Vagina (tissue), 2 donors: ENCODE measurements at places on chromosomes 16 and 17.

DNA sequence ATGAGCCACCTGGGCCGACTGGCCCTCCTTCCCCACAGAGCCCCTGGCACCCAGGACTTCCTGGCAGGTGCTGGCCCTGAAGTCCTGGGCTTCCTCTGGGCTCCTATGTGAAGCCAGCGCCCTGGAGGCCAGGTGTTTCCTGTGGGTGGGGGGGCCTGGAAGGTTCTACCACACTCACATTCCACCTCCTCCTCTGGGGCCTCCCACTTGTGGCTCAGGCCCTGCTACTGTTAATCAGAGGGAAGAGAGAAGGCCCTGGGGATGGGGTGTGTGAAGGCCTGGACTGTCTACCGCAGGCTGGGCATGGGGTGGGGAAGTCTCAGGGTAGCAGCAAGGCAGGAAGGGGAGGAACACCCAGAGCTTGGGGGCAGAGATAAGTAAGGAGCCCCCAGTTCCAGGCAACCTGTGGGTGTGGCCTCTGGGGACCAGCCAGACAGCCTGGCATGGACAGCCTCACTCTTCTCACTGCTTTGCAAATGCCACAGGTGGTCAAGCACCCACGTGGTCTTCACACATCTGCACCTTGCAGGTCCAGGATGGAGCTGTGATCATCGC lies 111.9 kb upstream of the TNRC6C start:
- no peak for DNase-seq

- DNase-seq: no peak
Observed at GRCh38 chr16:81875461-81875860, 96.4 kb downstream of the PLCG2 start.

GRCh38 chr16:73547552-73548403 lies 499.9 kb upstream of the ZFHX3 start:
- DNase-seq: no peak

- DNase-seq: no peak
Observed at GRCh38 chr17:42853004-42853403, 2.0 kb downstream of the AOC3 start.

DNA sequence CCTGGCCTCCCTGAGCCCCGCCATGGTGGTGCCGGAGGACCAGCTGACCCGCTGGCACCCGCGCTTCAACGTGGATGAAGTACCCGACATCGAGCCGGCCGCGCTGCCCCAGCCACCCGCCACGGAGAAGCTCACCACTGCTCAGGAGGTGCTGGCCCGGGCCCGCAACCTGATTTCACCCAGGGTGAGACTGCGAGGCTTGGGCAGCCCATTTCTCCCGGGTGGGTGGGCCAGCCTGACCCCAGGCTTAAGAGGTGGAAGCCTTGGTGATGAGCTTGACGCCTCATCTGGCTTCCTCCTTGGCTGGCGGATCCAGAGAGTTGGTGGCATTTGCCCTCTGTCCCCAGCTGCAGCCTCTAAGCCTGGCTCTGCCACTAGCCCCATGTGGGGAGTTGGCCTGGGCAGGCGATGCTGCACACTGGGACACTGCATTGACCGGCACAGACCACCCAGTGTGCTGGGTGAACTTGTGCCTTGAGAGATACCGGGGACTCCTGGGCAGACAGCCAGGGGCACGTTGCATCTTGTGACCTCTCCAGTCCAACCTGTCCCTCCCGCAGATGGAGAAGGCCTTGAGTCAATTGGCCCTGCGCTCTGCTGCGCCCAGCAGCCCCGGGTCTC lies 3.0 kb downstream of the CDT1 start:
- DNase-seq: no peak

- peak; percentile 86 for DNase-seq
Observed at GRCh38 chr17:8785547-8786413, 13.4 kb downstream of the MFSD6L start.

GRCh38 chr17:46925185-46925868 lies 2.4 kb downstream of the GOSR2 start:
- no peak for DNase-seq

DNA sequence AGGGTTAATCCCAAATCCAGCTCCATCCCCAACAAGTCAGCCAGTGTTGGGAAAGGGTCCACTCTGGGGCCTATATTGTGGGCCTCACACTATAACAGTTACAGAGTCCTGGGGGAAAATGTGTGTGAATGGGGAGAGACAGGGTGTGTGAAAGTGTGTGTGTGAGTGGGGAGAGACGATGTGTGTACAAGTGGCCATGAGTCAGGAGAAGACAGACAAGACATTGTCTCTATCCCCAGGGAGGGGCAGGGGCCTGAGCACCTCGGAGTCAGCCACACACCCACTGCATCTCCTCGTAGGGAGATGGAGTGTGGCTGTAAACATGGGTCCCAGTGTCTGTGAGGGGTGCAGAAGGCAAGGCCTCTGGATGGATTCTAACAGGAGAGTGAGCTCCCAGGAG lies 2.9 kb downstream of the CRHR1 start:
- no peak for DNase-seq

DNA sequence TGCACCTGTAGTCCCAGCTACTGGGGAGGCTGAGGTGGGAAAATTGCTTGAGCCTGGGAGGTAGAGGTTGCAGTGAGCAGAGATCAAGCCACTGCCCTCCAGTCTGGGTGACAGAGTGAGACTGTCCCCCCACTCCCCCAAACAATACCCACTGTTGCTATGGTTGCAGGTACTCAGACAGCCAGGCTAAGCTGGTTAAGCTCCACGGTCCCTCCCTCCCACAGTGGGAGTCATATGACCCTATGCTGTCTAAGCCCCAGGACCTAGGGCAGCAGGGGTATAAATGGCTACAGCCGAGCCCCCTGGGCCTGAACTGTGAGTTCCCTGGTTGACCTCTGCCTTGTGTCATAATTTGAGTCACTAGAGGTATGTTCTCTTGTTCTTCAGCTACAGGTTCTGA lies 15.9 kb upstream of the RPRML start:
- DNase-seq: no peak

- DNase-seq: no peak
Observed at GRCh38 chr17:29911641-29912177, 18.3 kb downstream of the SSH2 start.

DNA sequence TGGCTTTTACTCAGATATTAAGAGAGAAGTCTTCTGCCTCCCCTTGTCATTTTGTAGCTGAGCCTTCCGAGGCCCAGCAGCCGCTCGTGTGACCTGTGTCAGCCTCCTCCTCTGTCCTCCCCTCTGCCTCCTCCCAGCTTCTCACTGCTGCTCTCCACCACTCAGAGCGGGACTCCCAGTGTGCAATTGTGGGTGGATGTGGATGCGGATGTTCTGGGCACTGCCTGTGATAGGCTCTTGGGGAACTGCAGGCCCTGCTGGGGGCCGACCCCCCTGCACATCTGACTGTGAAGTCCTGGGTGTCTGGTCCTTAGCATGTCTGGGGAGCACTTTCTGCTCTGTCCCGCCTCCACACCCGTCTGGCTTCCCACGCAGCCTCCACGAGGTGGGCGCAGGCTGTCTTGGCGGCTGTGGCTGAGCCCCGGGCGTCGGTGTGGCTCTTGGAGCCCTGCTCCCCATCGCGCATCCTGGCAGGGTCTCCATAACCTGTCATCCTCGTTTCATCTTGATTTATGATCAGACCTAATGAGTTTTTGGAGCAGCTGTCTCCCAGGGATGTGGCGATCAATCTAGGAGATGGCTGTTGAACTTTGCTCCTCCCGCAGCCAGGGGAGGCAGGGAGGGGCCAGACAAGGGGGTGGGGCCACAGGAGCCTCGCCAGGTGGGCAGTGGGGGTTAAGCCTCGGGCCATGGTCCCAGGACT lies 28.1 kb downstream of the GRIN2C start:
- no peak for DNase-seq

- DNase-seq: no peak
Observed at GRCh38 chr16:85436636-85437165, 176.4 kb upstream of the GSE1 start.

DNA sequence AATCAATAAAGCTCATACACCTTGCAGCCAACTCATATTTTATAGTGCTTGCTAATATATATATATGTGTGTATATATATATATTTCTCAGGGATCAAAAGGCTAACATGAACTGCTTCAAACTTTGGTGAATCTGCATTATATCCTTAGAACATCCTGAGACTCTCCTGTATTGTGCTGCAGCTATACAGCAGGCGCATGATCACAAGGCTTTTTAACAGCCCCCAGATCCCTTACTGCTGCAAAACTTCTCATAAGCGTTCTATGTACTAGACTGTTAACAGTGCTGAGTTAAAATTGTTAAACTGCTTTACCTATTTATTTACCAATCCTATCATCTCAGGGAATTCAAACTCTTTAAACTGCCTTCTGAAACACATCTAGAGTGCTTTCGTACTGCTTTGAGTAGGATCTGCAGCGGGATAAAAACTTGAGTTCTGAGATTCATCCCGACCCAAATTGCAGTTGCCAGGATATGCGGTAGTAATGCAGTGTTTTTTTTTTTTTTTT lies 1.3 kb downstream of the GPATCH8 start:
- DNase-seq: no peak

DNA sequence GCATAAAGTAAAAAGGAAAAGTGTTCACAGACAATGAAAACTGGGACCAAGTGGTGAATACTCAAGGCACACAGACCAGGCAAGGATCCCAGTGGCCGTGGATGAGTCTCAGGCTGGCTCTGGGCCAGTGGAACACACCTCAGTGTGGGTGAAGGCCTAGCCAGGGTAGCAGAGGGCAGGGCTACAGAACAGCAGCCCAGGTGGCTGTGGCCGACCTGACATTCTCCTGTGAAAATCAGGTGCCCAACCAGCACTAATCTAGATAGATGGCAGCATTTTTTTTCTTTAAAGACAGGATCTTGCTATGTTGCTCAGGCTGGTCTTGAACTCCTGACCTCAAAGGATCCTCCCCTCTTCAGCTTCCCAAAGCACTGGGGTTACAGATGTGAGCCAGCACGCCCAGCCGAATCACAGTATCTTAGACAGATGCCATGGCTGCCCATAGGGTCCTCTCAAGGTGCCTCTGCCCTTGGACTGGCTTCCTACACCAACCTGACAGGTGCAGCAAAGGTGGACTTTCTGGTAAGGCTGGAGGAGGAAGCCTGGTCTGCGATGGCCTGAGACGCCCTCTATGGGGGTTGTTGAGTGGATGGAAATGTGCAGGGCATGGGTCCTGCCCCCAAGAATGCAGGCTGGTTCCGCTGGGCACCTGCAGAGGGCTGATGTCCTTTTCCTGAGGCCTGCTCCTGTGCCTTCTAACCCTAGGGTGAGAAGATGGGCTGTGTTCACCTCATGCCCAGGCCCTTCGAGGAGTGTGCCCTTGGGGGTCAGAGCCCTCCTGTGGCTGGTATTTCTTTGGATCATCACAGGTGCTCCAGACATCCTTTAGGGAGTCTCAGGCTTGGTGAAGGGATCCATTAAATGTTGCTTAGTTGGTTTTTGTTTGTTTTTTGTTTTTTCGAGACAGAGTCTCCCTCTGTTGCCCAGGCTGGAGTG lies 3.8 kb upstream of the P4HB start:
- no peak for DNase-seq

DNA sequence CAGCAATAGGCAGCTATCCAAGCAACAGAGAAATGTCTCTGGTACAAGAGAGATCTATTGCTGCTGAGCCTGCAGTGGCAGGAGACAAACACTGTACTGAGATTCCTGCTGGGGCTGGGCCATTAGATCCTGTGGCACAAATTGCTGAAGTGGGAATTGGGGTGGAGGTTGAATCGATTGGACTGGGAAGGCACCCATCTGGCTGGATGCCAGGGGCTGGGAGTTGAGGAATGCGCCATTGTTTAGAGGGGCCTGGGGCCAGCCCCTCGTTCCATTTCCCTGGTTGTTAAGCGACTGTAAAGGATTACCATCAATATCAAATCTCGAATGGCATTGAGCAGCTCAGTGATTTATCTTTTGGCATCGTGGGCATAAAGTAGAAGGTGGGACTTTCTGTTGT lies 54.1 kb upstream of the ARL4D start:
- DNase-seq: no peak

- DNase-seq: no peak
Observed at GRCh38 chr17:72424505-72425117, 303.8 kb downstream of the SOX9 start.

DNA sequence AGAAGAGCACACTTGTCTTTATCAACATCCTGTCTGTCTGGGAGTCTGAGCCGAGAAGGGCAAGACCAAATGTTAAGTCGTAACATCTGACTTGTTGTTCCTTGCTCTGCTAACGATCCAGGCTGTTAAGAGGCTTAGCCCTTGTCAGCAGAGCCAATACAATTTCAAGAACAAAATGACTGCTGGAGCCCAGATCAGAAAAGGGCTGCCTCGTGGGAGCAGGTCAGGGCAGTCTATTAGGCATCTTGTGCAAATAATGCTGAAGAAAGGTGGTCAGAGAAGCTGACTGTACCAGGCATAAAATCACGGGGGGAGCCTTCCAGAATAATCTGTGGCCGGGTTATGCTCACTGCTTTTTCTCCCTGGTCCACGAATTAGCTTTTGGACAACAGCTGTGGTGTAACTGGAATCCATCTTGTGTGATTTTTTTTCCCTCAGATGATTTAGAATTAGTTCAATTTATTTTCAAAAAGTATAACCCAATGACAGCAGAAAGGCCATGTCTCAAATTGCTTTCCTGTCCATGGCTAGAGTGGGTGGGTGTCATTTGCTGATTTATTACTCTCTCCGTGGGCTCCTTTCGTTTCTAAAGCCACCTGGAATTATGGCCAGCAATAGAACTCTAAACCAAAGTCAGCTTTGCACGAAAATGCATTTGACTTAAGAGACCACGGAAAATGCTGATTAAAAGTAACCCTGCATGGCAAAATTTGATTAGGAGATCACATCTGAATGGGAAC lies 221.1 kb upstream of the HSBP1 start:
- no peak for DNase-seq

- DNase-seq: no peak
Observed at GRCh38 chr17:75591722-75592302, 4.2 kb downstream of the MYO15B start.

DNA sequence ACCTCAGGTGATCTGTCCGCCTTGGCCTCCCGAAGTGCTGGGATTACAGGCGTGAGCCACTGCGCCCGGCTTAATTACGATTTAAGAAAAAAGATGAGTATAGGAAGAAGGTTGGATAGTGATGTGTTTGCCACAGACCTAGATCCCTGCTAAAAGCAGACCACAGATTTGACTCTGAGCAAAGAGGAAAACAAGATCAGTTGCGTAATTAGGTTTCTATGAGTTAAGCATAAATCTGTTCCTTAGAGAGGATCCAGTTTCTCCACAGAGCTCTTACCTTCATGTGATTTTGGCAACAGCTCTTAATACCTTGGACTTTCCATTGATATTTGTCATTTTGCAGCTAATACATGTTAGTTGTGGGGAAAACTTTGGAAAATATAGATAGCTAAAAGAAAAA lies 31.1 kb downstream of the CDH1 start:
- DNase-seq: no peak

DNA sequence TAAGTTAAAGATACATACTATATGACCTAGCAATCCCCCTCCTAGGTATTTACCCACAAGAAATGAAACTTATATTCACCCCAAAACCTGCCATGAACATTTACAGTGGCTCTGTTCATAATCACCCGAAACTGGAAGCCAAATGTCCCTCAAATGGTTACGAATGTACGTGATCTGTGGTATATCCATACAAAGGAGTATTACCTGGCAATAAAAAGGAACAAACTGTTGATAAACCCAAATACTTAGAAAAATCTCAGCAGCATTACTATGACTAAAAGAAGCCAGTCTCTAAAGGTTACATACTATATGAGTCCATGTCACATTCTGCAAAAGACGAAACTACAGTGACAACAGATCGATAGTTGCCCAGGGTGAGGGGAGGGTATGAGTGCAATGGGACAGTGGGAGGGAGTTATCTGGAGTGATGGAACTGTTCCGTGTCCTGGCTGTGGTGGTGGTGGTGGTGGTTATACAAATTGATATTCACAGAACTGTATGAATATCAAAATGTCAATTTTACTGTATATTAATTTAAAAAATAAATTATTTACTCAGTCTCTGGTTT lies 9.4 kb downstream of the ZNF652 start:
- no peak for DNase-seq
